ENCODE measurements at places on chromosomes 3 and 15.
A peak's percentile ranks its signal among the peaks of the same experiment; 100 is the strongest.

DNA sequence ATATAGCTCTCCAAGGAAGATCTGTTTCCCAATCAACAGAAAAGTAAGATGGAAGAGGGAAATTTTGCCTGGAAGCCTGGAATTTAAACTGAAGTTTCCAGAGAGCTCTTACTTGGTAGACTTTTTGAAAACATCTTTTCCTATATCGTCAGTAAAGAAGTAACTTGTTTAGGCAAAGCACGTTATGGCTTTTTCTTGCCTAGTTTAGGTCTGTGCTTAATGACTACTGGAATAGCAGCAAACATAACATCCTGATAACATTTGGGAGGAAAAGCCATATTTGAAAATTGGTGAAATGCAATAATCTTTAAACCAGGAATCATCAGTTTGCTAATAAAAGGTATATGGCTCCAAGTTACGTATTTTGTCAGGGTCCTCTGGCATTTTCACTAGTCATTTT is 160.4 kb upstream of the CGNL1 start:
- DNase-seq, result no peak

DNA sequence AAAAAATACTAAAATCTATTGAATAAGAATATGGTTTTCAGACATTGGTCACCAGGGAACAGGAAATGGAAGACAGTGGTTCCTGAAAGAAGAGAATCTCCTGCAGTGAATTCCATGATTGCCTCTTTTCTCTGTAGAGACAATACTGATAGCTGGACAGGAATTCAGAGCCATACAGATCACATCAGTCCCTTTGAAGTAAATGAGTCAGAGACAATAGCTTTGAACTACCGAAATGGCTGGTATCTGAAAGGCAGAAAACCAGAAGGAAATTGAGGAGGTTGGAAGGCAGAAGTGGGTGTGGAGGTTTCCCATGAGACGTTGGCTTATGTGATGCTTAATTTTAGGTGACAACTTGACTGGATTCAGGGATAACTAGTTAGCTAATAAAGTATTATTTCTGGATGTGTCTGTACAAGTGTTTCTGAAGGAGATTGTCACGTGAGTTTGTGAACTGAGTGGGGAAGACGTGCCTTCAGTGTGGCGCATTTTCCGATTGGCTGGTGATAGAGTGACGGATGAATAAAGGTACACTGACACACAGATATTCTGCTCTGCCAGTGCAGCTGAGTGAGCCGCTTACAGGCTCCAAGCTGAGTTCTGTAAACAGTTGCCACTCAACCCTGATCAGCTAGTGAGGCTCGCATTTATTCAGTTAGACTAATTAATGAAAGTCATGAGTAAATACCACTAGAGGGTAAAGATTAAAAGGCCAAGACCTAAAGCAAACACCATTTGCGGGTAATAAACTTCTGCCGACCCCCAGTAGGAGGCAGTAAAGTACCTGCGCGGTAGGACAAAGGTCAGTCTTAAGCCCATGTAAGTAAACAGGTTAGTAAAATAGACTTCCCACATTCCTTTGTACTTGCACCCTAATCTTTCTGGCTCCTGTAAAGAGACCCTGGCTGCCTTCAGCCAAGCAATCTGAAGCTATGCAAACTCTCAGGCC is 1298.6 kb downstream of the SI start:
- DNase-seq, result no peak

GRCh38 chr15:29636140-29636539 is 186.1 kb downstream of the TJP1 start:
- DNase-seq, result peak; percentile 3

GRCh38 chr15:91265416-91265940 is 165.4 kb downstream of the SV2B start:
- no peak for DNase-seq

- DNase-seq, result no peak
Observed at GRCh38 chr3:10628891-10629670, 123.7 kb upstream of the ATP2B2 start.

GRCh38 chr3:156460206-156460611 is 94.7 kb downstream of the SSR3 start:
- DNase-seq, result no peak

DNA sequence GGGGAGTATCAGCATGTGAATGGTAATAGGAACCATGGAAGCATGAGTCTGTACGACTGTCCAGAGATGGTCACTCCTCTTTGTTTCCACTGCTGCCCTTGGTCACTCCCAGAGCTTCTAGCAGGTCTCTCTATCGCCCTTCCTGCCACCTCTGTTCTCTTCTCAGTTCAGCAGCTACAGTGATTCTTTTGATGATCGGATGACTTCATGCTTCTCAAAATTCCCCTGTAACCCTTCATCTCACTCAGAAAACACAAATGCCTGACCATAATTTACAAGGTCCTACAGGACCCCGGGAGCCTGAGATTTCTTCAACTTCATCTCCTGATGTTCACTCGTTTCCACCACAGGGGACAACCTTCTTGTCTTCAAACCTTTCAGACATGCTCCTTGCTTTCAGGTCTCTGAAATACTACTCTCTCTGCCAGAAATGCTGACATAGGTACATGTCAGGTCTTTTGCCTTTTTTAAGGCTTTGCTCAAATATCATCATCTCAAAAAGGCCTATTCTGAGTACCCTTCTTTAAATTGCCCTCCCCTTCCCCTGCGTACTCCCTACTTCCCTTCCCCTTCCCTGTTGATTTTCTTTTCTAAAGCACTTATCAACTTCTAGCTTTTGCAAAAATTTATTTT is 42.1 kb upstream of the BHLHE40 start:
- DNase-seq, result no peak

- DNase-seq, result no peak
Observed at GRCh38 chr15:31985607-31986006, 44.7 kb upstream of the CHRNA7 start.

DNA sequence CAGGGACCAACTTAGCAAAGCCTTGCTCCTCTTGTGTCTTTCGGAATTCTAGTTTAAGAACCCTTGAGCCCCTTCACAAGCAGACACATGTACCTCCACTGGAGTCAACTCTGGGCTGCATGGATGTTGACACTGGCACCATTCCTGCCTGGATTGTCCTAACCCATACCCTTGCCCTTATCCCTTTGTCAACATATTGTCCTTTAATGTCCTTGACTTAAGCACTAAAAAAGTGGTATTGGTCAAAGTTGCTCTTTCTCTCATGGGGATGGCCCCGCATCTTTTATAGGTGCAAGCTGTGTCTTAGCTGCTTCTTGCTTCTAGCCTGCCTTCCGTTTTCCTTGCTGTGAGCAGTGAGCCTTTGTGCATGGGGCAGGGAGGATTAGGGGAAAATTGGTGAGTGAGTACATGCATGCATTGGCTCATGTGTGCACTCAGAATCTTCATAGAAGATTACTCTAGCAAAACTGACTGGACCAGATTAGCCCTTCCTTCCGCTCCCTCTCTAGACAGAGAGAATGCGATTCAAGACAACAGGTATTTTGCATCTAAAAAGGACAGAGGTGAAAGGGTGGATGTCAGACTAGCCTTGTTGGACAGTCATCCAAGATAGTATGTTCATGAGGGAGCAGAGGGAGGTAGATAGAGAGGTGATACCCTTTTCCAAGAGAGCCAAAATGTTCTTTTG is 42.4 kb downstream of the TGFBR2 start:
- no peak for DNase-seq

DNA sequence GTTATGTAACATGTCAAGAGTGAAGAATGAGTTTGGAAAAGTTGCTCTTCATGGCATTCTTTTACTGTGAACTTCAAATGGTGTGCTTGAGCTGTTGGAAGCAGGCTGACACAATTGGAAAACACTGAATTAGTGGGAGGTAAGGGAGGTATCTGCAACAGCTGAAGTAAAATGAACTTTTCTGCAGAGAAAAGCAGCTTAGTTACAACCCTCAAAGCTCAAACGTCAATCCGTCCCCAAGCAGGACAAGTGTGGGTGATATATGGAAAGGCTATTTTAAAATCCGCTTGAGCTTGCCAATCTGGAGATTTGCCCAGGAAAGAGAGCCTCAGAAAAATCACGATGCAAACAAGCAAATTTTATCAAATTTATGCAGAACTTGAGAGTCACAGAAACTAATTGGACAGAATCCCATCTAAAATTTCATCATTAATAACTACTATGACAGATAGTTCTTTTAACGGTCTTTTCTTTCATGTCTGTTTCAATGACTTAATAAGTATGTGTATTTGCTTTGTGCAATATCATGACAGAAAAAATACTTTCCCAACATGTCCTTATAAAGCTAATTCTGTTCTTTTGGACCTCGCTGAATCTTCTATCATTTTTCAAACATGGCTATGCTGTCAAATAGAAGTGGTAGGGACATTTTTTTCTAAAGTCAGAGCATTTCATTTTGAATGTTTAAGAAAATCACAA is 266.6 kb upstream of the SLITRK3 start:
- no peak for DNase-seq

GRCh38 chr15:63672369-63672768 is 75.2 kb downstream of the FBXL22 start:
- no peak for DNase-seq

GRCh38 chr3:128884992-128885391 is 5.6 kb downstream of the ACAD9 start:
- DNase-seq, result no peak
